ENCODE measurements at places on chromosomes 5 and 9.
A peak's percentile ranks its signal among the peaks of the same experiment; 100 is the strongest.

- DNase-seq = no peak
Observed at GRCh38 chr9:72684615-72685014, 163.2 kb downstream of the TMC1 start.

DNA sequence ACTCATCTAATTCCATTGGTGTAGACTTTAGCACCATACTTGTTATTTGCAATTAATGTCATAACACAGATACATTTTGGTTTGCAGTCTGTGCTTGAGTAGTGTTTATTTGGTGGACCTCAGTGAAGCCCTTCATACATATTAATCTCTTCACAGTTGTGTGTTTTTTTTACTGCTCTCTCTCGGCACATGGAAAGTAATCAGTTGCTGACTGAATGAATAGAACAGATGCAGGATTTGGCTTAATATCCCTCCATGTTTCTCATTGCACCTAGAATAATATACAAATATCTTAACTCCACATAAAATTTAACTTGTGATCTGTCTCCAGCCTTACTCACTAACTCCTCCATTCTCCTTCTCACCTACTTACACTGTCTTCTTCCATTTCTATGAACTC, 319.1 kb downstream of the DMRT2 start:
- DNase-seq = no peak

DNA sequence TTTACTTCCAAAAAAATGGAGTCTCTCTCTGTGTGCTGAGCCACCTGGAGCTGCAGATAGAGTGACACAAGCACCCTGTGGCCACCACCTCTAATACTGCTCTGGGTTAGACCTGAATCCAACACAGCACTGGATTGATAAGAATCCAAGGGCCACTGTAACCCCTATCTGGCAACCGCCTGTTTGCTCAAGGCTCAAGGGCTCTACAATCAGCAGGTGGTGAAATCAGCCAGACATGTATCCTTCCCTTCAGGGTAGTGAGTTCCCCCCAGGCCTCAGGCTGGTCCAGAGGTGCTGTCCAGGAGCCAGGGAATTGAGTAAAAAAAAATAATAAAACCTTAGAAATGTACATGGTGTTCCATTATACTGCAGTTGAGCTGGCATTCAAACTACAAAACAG, 509.0 kb downstream of the KIF4B start:
- peak; percentile 1 for DNase-seq

DNA sequence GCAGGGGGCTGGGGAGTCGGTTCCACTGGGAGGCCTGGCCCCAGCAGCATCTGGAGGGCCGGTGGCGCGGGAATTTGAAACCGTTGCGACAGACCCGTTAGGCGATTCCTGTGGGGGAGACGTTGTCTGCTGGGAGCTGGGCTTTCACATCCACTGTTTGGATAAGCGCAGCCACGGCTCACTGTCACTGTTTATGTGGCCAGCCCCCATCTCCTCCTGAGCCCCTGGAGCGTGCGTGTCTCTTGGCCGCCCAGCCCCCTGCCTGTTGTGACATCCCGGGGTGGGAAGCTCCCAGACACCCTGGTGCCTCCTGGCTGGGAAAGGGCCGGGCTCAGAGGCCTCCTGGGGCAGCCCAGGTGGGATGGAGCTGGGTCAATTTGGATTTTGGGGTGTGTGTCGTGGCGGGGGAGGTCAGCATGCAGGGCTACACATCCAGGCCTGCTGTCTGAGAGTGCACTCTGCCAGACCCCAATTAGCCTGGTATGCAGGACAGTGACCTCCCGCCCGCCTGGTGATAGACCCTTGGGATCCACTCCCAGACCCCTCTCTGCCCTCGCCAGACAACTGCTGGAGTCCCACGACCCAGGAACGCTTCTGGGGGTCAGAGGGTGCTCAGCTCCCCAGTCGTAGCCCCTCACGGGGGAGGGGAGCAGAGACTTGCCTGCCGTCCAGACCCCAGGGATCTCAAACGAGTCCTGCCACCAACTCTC, 62.0 kb upstream of the RNU6ATAC start:
- DNase-seq = no peak

DNA sequence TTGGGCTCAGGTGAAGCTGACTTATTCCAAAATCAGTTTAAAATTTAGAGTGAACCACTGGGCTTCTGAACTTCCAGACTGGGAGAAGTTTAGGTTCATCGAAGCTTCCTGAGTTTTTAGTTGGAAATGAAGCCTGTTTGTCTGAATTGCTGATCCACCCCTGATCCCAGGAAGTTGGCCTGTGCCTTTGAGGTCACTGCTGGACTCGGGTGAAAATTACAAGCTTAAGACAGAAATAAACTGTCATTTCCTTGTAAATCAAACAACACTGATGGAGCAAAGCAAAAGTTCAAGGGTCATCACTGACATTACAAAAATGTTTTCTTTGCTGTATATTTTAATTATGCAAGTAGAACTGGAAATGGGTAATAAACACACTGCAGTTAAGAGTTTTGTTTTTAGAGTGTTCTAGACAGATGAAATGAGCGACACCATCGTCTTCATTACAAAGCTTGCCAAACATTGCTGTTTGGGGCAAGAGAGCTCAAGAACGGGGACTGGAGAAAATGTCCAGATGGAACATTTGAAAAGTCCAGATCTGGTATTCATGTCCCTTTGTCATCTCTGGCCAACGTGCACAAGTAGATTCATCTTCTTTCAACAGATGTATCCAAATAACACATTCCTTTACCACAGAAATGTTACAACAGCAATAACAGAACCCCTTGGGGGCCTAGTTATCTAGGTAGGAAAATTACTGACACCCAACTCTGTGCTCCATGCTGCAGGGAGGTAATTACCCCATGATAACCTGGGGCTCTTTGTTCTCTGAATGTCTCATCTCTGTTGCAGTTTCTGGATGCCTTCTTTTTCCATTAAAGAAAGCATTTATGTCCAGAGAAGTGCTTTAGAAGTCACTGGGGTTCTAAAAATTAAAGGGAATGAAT, 142.4 kb upstream of the ERCC6L2 start:
- no peak for DNase-seq

DNA sequence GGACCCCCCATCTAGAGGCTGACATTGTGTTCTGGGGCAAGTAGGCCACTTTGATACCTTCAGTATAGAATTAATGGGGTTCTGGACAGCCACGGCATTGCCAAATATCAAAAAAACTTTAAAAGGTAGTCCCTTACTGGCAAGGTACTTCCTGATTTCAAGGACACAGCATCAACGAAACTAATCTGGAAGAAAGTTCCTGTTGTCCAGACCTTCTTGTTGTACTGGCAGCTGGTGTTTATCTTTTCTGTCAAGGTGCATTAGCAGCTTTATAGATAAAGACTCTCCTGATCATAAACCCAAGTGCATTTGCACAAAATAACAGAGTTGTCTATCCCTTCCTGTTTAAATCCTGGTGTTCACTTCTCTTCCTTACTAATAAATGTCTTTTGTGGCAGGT, 23.7 kb upstream of the GOLGA1 start:
- no peak for DNase-seq

- DNase-seq = no peak
Observed at GRCh38 chr5:95537501-95537900, 17.3 kb downstream of the SKIC3 start.

- no peak for DNase-seq
Observed at GRCh38 chr9:98359569-98359968, 104.1 kb upstream of the TBC1D2 start.

DNA sequence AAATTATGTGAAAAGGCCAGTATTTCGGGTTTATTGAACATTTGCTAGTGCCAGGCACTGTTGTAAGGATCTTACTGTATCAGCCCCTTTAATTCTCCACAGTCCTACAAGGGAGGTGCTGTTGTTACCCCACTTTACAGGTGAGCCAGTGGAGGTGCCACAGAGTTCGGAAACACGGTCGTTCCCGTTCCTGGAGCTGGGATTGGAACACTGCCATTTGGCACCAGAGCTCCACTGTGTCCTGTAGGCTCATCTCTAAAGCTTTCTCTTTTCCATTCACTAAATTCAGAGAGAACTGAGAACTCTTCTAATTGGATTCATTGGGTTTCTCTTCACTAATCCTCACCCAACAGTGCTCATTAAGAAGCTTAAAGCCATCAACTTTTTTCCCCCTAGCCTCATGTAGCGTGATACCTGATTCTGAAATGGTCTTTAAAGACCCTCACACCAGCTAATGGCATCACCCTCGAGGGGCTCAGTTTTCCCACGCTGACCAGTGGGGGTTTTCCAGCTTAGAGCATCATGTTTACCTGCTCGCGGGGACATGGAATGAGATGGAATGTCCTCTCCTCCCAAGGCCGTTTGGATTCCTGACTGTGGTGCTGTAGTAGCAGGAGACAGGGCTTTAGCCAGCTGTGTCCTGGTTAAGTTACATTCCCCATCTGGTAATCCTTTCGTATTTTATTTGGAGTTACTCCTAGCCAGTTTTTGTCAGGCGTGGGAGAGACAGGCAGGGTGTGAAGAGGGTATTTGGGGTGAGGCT, 5.8 kb downstream of the ERGIC1 start:
- DNase-seq = no peak

DNA sequence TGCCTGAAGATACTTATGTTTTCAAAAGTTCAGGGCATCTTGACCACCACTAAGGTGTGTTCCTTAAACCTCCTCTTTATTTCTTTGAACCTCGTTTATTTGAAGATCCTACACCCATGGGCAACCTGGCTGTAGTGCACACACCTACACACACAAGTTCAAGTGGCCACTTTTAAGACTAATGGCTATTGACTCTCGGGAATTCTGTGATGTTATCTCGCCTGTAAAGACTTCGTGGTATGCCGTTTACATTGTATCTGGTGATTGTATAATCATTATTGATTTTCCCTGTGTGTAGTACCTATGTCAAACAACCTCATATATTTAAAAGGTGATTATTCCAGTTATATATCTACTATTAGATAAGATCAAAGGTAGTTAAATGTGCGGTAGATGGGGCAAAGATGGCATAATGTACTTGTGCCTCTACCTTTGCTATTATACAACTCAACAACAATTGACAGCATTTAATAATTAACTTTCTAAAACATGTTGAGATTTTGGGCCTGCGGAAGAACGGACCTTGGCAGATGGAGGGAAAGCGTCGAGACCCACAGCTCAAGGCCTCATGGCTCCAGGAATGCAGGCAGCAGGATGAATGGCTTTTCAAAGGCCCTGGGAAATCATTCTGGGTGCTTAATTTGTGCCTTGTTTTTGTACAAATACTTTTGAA, 51.4 kb upstream of the IRX2 start:
- DNase-seq = no peak

DNA sequence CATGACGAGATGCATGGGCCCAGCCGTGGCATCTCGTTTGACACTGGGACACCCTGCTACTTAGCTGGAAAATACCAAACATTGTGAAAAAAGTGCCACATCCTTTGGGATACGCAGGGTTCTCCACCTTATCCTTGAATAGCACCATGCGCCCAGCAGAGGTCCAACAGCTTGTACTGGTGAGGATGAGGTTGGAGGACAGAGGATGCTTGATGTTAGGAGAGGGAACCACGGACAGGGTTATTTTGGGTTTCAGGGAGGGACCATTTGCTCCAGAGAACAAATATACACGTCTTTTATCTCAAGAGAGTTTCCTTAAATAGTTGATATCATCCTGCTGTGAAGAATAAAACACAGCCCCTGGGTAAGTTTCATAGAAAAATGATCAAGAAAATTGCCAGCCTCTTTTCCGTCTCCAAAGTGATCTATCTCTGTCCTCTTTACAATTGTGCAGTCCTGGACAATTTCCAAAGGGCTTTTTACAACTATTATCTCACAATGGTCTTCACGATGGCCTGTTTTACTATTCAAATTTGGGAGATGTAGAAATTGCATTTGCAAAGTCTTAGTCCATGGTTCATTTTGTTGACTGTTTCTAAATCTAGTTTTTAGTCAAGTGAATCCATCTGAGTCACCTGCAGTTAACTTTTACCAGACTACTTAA, 19.9 kb upstream of the FRRS1L start:
- DNase-seq = no peak

DNA sequence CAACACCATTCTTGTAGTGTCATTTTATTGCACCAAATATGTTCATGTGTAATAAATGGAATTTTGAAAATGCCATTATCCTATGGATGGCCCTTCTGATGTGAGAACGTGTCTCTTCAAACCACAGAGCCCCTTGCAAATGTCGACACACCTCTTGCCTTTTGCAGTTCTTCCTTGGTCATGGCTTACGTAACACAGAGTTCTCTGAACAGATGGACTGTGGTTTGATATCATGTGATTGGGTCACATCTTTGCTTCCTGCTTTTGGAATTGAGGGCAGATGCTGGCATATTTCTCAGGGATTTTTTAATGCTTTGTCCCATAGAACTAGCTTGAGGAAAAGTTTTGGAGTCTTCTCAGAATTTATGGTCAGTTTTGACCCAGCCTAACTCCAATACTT, 4.6 kb downstream of the TGFBR1 start:
- DNase-seq = no peak

- DNase-seq = no peak
Observed at GRCh38 chr5:56012281-56012963, 17.7 kb upstream of the IL6ST start.

- no peak for DNase-seq
Observed at GRCh38 chr5:80781356-80781755, 126.6 kb upstream of the DHFR start.
